ENCODE measurements at places on chromosomes 4 and X.

DNA sequence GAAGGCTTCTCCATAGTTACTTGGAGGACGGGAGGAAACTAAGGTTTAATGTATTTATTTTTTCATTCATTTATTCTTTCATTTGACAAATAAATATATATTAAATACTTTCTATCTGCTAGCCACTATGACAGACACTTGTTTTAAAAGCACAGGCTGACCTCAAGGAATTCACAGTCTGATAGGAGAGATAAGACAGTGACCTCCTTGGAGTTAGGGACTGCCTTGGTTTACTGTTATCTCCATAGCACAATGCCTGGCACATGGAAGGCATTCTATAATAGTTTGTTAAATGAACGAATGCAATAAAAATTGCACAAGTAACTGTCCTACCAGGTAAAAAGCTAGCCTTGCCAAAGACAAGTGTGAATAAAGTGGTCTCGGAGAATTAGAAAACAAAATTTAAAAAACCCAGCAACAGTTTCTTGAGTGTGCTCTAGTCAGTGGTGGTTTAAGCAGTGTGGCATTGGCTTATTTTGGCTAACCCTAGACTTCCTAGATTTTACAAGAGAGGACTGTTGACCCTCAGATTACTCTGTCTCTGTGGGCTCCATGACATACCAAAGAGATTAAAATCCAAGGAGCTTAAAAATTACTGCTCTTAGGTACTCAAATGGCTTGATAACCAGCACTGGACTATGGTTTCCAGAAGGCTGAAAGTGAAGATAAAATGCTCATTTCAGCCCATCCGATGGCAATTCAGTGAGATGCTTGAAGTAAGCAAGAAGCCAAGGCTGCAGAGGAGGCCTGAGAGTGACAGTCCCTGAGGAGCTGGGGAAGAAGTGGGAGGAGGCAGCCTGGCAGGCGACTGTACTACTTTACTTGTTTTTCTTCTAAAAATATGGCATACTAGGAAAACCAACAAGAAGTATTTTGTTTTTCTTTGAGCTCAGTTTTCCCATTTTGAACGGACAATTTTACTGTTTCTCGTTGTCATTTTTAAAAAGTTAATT lies 9.6 kb downstream of the AFP start:
- DNase-seq = no peak

DNA sequence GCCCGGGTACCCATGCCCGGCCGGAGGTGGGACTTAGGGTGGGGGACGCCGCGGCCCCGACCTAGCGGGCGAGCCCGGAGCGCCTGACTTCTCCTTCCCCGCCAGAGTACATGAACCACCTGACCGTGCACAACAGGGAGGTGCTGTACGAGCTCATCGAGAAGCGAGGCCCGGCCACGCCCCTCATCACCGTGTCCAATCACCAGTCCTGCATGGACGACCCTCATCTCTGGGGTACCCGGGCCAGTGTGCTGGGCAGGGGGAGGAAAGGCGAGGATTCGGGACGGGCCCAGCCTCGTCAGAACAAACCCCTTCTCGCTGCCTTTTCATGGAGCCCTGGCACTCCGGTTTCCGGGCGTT lies 622 bp downstream of the TAFAZZIN start:
- no peak for DNase-seq

- DNase-seq = no peak
These were observed 113.7 kb upstream of the NEXMIF start for GRCh38 chrX:75038925-75039324.

DNA sequence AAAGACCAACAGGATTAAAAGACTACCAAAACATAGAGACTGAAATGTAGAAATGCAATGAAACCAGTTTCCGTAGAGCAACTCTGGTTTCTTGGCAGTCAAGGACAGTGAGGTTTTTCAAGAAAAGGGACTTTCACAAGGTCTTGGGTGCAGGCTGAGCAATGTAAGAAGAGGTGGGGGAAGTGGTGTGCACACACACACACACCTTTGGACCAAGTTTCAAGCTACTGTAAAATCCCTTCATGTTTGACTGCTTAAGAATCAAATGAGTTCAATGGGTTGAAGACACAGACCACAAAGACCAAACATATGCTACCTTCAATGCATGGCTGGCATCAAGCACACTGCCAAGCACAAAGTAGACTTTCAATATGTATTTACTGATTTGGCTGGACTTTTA lies 17.8 kb upstream of the MCF2 start:
- no peak for DNase-seq

DNA sequence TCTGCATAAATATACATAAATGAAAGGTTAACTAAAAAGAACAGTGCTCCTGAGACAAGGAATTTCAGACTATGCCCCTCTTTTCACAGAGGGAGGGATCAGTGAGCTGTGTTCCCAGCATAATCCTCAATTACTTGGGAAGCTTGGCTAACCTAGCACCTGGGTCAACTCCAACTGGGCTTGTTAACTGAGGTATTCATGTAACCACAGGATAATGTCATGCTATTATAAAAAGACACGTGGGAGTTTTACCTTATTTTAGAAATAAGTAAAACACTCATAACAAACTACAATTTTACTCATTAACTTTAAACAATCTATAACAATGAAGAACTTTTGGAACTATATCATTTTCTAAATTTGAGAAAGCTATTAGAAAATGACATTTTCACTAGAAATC lies 48.6 kb downstream of the RPGR start:
- DNase-seq = no peak

DNA sequence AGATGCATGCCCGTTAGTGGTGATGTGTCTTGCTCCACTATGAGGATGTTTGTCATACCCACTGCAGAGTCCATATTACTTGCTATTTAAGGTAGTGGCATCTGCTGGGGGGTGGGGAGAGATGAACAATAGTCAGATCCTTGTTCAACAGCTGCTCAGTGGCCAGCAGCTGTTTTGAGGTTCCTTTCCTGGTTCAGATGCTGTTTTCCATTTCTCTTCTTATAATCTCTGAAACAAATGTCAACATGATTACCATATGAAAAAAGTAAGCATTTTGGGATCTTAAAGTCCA lies 1567.9 kb upstream of the TENM3 start:
- no peak for DNase-seq

DNA sequence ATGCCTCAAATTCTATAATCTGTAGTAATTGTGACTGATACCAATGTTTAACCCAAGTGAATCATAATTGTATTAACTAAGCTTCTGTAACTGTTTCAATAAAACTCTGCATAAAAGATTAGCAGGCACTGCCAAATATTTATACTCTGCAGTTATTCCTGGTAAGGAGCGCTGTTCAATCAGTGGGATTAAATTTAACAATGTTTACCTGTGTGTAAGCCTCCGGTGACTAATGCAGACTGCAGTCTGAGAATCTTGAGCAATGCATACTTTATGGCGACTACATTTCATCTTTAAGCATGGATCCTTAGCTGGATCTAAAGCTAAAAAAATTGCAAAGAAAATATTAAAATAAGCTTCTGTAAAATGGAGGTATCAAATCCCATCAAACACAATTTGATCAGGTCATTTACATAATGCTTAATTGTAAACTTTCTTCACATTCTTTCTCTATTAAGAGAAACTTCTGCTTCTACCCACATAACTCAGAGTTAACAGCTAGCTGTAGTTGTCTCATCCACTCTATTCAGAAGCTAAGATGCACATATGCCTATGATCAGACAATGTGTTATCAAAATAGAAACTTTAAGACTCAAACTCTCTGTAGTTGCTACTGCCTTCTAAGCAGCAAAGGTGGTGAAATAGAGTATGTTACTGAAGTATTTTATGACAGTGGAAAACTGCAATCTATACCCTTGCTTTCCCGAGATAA lies 234.0 kb downstream of the SPOCK3 start:
- no peak for DNase-seq

- DNase-seq = no peak
These were observed 129.6 kb upstream of the QRFPR start for GRCh38 chr4:121510341-121510874.

- DNase-seq = no peak
These were observed 1.9 kb downstream of the GASK1B start for GRCh38 chr4:158170691-158171561.

DNA sequence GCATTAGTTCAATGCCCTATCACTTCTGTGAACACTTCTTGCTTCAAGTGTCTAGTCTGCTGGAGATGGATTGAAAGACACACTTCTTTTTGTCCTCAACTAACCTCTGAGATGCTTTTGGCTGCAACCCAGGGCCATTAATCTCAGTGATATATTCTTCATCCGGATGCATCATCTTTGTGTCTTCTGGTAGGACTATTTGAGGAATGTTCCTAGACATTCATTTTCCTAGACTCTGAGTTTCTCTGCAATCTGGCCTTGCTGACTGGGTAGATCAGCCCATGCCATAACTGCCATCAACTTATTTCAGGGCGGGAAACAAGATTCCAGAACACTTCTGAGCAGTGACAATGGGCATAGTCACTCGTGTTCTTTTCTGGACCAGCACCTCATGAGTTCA lies 329.4 kb downstream of the PDGFC start:
- DNase-seq = no peak

DNA sequence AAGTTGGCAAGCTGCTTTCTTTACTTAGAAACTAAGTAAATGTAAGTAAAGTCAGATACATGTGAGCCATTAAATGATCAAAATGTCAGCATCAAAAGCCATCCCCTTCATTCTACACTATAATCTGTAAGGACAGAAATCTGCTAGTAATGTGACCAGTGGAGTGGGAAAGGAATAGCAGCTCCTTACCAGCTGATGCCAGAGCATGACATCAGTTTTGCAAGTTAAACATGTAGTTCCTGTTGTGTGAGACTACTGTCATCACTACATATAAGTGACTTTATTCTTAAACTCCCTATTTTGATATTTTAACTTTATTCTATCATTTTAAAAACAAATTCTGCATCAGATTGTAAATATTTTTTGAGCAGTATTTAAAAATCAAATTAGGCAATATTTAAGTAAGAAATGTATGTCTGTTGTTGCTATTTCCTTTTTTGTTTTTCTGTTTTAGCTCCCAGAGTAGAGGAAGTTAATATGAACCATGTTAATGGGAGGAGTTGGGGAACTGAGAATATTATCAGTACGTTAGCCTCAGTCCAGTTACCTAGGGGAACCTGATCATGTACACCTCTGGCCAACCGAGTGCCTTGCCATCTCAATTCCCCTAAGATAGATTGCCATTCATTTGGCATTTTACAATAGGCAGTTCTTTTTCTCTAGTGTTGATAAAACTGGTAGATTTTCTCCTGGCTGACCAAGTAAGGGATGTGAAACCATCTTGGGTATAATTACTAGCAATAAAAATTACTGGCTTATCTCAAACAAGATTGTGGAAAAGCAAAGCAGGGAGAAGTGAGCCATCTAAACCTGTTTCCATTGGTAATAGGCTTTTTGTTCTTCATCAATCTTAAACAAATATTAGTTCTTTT lies 34.7 kb downstream of the CCNI start:
- DNase-seq = no peak

DNA sequence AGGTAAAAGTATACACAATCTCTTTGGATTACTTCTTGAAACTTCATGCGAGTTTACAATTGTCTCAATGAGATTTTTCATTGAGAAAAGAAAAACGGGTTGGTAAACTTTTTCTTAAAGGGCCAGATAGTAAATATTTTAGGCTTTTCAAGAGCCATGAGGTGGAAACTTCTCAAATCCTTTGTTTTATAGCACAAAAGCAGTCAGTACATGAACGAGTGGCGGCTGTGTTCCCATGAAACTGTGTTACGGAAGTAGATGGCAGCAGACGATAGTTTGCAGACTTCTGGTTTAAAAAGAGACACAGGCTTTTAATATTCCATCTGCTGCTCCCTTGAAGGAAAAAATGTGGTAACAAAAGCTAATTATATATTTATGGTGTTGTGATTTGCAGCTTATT lies 332.0 kb downstream of the TENM3 start:
- DNase-seq = no peak

- peak; percentile 63 for DNase-seq
These were observed 490.6 kb downstream of the IL15 start for GRCh38 chr4:142126890-142127497.

GRCh38 chr4:19135895-19136633 lies 1114.5 kb upstream of the LCORL start:
- no peak for DNase-seq

DNA sequence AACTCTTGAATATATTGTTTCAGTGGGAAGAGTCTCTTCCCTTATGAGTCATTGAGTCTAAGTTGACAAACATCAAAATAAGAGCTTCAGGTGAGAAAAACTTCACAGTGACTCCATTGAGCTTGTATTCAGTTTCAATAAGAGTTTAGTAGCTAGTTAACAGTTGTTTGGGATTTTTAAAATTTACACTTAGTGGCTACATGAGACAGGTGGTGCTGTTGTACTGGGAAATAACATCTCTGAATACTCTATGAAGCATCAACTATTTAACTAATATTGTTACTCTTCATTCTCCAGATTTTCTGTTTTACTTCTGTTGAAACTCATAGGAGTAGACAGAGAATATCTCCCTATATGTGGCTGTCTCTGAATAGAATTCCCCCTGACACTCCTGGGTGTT lies 1609.1 kb downstream of the C4orf33 start:
- no peak for DNase-seq

- no peak for DNase-seq
These were observed 28.3 kb downstream of the SEPSECS start for GRCh38 chr4:25131926-25132325.

GRCh38 chr4:171636606-171637005 lies 176.6 kb upstream of the GALNTL6 start:
- no peak for DNase-seq
